Ovary (tissue), 10 donors: ENCODE measurements at places on chromosomes 13 and 19.

DNA sequence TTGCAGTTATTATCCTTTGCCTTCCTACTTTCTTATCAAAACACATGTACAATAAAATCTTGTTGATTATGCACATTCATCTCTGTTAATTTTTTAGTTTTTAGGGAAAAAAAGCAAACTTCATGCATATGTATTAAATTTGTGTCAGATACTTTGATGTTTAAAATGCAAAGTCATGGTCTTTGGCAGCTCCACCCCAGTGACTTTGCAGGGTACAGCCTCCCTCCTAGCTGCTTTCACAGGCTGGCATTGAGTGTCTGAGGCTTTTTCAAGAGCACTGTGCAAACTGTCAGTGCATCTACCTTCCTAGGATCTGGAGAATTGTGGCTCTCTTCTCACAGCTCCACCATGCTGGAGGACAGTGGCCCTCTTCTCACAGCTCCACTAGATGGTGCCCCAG is 1988.1 kb upstream of the PCDH20 start:
- no peaks in the 10 kb centered on the region for H3K36me3 ChIP-seq
- no peak for DNase-seq
- H3K27me3 ChIP-seq, result no peaks in the 10 kb centered on the region
- H3K4me1 ChIP-seq, result no peaks in the 10 kb centered on the region
- no peak overlapping the region for H3K4me3 ChIP-seq

- H3K4me3 ChIP-seq, result no peak overlapping the region
- DNase-seq, result no peak
- peaks cover 7% of the 10 kb centered on the region for H3K4me1 ChIP-seq
- no peak overlapping the region for H3K27ac ChIP-seq
- no peaks in the 10 kb centered on the region for H3K27me3 ChIP-seq
Observed at GRCh38 chr13:35923347-35923746, 207.8 kb downstream of the DCLK1 start.

GRCh38 chr19:13018035-13018914 is 23.0 kb downstream of the NFIX start:
- H3K27me3 ChIP-seq, result no peaks in the 10 kb centered on the region
- peak; percentile 90 for DNase-seq
- peaks cover 44% of the 10 kb centered on the region for H3K4me1 ChIP-seq
- H3K36me3 ChIP-seq, result no peaks in the 10 kb centered on the region

- no peaks in the 10 kb centered on the region for H3K27me3 ChIP-seq
- no peak overlapping the region for H3K4me3 ChIP-seq
- no peak overlapping the region for H3K27ac ChIP-seq
- no peak for DNase-seq
- no peaks in the 10 kb centered on the region for H3K36me3 ChIP-seq
- H3K4me1 ChIP-seq, result peaks cover 4% of the 10 kb centered on the region
Observed at GRCh38 chr19:12799742-12800465, 1.7 kb downstream of the PRDX2 start.

GRCh38 chr19:52689843-52690368 is 44.9 kb downstream of the ZNF611 start:
- H3K27me3 ChIP-seq, result no peaks in the 10 kb centered on the region
- peak; percentile 60 for DNase-seq
- H3K4me3 ChIP-seq, result peak overlapping the region; percentile 56
- peaks cover 3% of the 10 kb centered on the region for H3K4me1 ChIP-seq

DNA sequence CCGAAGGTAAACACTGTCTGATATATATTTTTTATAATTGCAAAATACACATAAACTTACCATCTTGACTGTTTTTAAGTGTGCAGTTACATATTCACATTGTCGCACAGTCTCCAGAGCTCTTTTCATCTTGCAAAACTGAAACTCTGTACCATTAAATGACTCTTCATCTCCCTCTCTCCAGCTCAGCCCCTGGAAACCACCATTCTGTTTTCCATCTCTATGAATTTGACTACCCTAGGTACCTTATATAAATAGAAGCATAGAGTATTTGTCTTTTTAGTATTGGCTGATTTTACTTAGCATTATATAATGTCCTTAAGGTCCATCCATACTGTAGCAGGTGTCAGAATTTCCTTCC is 45.8 kb downstream of the LRCH1 start:
- H3K4me1 ChIP-seq, result peaks cover 6% of the 10 kb centered on the region
- no peak overlapping the region for H3K27ac ChIP-seq

DNA sequence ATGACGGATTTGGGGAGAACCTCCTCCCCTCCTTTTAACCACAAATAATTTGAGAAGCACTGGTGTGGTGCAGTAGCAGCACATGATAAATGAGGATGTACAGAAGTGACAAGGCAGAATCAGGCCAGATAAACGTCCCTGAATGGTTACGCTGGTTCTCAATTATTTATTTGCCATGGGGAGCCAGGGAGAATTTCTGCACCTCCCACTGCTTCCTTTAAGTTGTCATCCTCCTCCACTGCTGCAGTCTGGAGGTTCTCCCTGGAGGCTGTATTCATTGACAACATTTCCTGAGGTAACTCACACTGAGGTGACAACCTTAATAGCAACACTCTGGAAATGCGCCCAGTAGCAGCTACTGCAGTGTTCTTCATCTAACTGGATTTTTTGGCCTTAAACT is 308.9 kb upstream of the SLITRK1 start:
- no peak overlapping the region for H3K4me3 ChIP-seq
- no peak for DNase-seq
- no peaks in the 10 kb centered on the region for H3K4me1 ChIP-seq
- no peaks in the 10 kb centered on the region for H3K27me3 ChIP-seq

DNA sequence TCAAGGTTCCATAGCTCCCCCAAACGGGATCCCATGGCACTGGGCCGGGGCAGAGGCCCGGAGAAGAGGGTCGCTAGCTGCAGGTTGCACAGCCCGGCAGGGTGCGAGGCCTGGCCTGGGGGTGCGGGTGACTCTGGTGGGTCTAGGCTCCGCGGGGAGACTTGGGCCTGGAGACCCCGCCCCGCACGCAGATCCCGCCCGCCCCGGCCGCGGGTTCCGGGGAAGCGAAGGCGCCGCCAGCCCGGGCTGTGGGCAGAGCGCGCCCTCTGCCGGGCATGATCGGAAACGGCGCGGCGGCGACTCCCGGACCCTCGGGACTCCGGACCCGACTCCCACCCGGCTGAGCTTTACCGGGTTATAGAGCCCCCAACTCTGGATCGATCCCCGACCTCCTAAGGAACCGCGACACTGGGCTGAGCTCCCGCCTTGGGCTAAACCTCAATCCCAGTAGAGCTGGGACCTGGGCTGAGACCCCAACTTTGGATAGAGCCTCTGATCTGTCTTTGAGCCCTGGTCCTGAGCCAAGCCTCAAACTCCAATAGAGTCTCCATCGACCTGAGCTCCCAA is 3.1 kb upstream of the TNFAIP8L1 start:
- no peaks in the 10 kb centered on the region for H3K27me3 ChIP-seq
- no peak overlapping the region for H3K27ac ChIP-seq
- peaks cover 3% of the 10 kb centered on the region for H3K4me1 ChIP-seq

DNA sequence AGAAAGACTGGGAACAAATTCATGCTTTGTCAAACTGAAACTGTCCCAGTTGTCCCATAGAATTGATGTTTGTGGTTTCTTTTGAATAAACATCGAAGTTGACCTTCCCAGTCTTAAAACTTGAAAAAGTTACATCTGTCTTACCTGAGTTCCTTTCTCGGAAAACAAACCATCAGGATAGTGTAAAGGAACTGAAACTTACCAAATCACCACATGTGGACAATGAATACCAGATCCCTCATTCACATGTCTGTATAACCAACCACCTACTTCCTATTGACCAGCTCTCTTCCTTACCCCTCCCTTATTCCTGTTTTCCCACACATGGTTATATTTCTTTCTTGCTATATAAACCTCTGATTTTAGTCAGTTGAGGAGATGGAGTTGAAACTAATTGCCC is 791.7 kb upstream of the PCDH20 start:
- DNase-seq, result no peak
- H3K27ac ChIP-seq, result no peak overlapping the region
- H3K36me3 ChIP-seq, result no peaks in the 10 kb centered on the region
- no peaks in the 10 kb centered on the region for H3K4me1 ChIP-seq
- H3K4me3 ChIP-seq, result no peak overlapping the region
- no peaks in the 10 kb centered on the region for H3K27me3 ChIP-seq

GRCh38 chr13:100675661-100676129 is 1.1 kb upstream of the TMTC4 start:
- no peaks in the 10 kb centered on the region for H3K36me3 ChIP-seq
- DNase-seq, result no peak

- no peak overlapping the region for H3K4me3 ChIP-seq
- H3K27me3 ChIP-seq, result no peaks in the 10 kb centered on the region
- H3K4me1 ChIP-seq, result no peaks in the 10 kb centered on the region
Observed at GRCh38 chr19:29695765-29696564, 19.1 kb downstream of the C19orf12 start.

DNA sequence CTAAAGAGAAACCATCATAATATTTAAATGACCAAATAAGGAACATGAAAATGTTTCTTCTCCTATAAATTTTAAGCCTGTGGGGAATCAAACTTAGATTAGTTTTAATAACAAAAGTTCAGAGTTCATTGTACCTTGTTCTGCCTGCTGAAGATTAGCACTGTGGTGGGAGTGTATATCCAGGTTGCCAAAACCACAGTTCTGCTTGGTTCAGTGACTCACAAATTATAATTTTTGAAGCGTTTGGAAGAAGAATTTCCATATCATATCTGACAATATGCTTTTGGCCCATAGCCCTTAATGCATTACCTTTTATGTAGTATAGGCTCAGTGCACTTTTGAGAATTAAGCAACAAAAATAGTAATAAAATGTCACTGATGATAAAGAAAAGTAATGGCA is 545.2 kb downstream of the GPC6 start:
- no peaks in the 10 kb centered on the region for H3K36me3 ChIP-seq
- no peak overlapping the region for H3K4me3 ChIP-seq
- H3K27me3 ChIP-seq, result no peaks in the 10 kb centered on the region
- peaks cover 12% of the 10 kb centered on the region for H3K4me1 ChIP-seq

DNA sequence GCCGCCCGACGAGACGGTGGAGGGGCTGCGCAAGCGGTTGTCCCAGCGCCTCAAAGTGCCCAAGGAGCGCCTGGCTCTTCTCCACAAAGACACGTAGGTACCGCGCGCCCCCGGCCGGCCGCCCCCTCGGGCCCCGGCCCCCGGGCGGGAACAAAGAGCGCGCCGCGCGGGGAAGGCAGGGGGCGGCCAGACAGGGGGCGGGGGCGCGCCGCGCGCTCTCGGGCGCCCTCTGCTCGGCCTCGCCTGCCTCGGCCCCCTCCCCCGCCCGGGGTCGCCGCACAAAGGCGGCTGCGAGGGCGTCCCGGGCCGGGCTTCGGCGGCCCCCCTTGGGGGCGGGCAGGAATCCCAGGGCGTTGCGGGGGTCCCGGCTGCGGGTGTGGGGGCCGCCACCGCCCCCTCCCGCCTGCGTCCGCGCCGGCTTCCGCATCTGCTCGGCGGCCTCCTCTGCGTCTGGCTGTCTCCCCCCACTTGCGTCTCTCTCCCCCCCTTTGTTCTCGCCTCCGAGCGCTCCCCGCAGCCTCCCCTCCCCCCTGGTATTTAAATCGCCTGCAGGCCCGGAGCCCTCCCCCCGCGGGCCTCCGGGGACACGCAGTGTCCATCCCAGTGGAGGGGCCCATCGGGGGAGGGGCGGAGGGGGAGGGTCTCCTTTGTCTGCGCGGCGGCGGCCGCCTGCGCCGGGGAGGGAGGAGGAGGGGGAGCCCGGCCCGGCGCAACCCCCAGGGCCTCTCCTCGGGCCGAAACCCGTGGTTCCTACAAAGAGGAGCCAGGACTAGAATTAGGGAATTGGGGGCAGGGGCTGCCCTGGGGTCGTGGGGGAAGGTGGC is 2.3 kb downstream of the MIDN start:
- H3K4me1 ChIP-seq, result peaks cover 22% of the 10 kb centered on the region

GRCh38 chr13:41614671-41615527 is 157.5 kb downstream of the RGCC start:
- H3K27ac ChIP-seq, result no peak overlapping the region
- no peaks in the 10 kb centered on the region for H3K36me3 ChIP-seq
- peaks cover 7% of the 10 kb centered on the region for H3K4me1 ChIP-seq
- H3K27me3 ChIP-seq, result no peaks in the 10 kb centered on the region
- H3K4me3 ChIP-seq, result no peak overlapping the region

DNA sequence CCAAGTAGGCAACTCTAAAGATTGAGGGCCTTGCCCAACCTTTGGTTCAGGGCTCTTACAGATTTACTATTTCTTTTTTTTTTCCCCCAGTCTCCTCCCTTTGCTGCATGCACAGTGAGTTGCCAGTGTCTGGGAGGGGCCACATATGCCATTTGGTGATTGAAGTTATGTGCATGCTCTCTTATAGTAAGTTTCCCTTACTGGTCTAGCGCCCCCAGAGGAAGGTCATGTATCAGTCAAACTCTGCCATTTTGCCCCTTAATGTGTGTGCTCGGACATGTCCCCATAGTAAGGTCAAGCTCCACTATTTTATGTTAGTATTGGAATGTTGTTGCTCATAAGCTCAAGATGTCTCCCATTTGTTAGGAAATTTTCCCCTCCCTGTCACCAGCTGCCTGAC is 1138.0 kb upstream of the SLC10A2 start:
- H3K4me3 ChIP-seq, result no peak overlapping the region
- no peak for DNase-seq
- no peaks in the 10 kb centered on the region for H3K27me3 ChIP-seq

DNA sequence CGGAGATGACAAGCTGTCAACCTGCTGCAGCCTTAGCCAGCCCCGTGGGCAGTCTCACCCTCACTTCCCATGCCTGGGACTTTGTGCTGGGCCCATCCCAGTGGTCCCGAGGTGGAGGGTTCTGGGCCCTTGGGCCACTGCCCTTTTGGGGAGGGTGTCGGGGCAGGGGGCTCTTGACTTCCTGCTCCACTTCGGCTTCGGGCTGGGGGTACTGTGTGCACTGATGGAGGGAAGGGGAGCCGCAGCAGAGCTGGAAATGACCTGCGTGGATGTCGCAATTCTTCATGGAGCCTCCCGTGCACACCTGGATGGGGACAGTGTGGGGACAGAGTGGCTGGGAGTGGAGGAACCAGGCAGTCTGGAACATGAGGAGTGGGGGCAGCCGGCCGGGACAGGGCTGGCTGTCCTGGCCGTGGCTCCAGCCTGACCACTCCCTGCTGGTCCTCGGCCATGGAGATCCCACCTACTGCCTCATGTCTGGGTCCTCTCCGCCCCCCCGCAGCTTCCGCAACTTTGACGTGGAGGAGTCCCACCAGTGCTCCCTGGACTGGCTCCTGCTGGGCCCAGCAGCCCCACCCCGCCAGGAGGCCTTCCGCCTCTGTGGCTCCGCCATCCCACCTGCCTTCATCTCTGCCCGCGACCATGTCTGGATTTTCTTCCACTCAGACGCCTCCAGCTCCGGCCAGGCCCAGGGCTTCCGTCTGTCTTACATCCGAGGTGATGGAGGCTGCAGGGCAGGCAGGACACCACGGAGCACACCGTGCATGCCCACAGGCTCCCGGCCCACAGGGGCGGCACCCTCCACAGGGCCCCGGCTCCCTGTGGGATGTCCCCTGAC is 10.2 kb downstream of the LRP3 start:
- H3K36me3 ChIP-seq, result no peaks in the 10 kb centered on the region
- H3K4me3 ChIP-seq, result no peak overlapping the region
- H3K27me3 ChIP-seq, result no peaks in the 10 kb centered on the region

DNA sequence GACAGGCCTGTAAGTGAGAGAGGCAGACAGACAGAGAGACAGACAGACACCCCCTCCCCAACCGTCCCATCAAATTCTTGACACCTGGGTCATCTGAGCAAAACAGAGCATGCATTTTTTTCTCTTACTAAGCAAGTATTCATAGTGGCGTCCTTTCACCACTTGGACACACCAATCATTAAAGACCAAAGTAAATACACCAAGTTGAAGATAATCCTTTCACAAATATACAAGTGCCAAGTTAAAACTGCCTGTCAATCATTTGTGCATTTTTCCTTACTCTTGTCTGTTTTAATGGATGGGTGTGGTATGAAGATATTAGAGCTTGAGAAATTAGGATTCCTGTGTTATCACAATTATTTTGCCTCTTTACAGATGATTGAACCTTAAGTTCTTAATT is 337.3 kb downstream of the ATP8A2 start:
- H3K27ac ChIP-seq, result no peak overlapping the region
- no peak for DNase-seq
- H3K4me3 ChIP-seq, result no peak overlapping the region
- no peaks in the 10 kb centered on the region for H3K27me3 ChIP-seq
- no peaks in the 10 kb centered on the region for H3K36me3 ChIP-seq
